ENCODE measurements at places on chromosomes 7 and 10.

DNA sequence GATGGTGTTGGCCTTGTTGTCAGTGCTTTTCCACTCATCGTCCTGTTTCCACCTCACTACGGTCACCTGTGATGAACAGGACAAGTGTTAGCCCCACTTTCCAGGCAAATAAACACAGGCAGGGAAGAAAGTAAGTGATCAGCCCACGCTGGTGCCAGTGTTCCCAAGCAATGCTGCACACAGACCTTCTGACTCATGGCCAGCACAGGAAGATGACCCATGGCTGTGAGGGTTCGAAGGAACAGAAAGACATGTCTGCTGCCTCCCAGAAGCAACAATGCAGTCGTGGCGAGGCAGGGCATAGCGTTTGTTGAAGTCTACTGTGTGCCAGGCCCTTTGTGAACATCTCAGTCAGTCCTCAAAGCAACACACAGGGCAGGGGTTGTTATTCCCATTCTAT is 35.7 kb downstream of the SLC29A3 start:
- DNase-seq = no peak

DNA sequence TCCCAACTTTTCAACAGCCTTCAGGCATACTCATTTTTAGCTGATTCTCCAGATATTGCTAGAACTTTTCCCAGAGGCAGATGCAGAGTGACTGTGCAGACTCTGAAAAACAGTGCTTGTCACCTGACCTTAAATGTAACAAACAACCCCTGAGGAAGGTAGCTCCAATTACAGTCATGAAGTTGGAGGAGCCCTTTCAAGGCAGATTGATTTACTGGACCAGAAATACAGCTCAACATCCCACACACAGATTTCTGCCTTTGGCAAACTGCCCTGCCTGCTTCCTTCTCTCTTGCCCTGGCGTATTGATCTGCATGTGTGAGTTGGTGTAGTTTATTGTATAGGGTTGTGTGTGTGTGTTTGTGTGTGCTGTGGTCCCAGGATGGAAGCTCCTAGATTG is 38.5 kb downstream of the PYROXD2 start:
- DNase-seq = peak; percentile 19

GRCh38 chr7:36315309-36315944 is 74.2 kb upstream of the ANLN start:
- DNase-seq = no peak

DNA sequence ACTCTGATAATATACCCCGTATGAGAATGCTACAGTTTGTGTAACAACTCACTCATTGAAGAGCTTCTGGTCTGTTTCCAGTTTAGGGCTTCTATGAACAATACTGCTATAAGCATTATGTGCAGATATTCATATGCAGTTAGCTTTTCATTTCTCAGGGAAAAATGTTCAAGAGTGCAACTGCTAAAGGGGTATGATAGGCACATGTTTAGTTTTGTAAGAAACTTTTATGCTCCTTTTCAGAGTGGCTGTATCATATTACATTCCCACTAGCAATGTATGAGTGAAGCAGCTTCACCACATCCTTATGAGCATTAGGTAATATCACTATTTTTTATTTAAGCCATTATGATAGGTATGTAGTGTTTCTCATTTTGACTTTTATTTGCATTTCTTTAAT is 182.6 kb upstream of the CXCL12 start:
- peak; percentile 33 for DNase-seq

DNA sequence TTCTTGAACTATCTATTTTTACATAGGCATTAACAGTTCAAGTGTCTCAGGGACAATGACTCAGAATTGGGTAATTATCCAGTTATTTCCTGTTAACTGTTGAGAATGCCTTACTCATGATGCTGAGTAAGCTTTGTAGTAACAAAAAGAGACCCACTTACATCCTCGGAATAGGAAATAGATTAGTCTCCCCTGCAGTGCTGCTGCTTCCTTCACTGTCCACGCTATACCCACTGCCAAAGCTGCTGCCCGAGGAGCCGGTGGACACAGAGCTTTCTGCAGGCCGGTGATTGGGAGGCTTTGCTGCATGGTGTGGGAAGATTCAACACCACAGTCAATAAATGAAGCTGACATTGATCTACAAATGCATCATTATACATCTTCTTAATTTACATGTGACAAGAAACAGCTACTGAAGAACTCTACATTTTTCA is 357.1 kb downstream of the PCLO start:
- peak; percentile 45 for DNase-seq

Data from HFF-Myc (cell line).